ENCODE measurements at places on chromosomes 2 and 18.

DNA sequence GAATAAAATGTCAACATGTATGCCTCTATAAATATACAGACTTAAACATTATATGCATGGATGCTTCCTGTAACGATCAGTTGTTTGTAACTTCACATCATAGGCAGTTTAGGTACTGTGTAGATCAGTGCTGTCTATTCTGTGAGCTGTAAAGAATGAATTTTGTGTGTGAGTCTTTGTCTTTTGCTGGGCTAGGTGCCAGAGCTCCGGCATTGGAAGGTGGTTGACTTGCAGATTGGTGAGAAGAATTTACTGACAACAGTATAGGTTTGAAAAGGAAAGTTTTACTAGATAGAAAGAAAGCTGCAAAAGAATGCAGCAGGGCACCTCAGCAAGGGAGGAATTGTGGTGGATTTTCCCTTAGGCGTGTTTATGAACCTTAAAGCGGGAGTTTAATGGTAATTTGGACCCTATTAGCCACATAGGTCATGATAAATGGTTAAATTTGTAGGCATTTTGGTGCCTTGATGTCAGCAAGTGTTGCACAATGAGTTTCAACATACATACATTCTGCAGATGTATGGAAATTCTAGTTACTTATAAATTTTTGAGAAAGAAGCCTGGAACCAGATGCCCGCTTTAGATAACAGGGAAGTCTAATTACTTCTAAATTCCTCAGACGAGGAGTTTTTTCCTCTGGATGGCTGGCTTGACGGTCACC, 6.7 kb upstream of the QPCT start:
- DNase-seq, result no peak

- no peak for DNase-seq
These were observed at the start of gene INPP5D for GRCh38 chr2:233059797-233060500. Gene INPP5D, plus strand, starts transcription at chr2:233060342. Its CDS starts 137 bp downstream, at chr2:233060479.

- no peak for DNase-seq
These were observed 112.2 kb upstream of the TTC39C start for GRCh38 chr18:23902396-23902795.

- no peak for DNase-seq
These were observed 17.0 kb upstream of the MFSD2B start for GRCh38 chr2:23992931-23993330.

GRCh38 chr2:25127646-25128045, 40.7 kb downstream of the POMC start:
- DNase-seq, result no peak

DNA sequence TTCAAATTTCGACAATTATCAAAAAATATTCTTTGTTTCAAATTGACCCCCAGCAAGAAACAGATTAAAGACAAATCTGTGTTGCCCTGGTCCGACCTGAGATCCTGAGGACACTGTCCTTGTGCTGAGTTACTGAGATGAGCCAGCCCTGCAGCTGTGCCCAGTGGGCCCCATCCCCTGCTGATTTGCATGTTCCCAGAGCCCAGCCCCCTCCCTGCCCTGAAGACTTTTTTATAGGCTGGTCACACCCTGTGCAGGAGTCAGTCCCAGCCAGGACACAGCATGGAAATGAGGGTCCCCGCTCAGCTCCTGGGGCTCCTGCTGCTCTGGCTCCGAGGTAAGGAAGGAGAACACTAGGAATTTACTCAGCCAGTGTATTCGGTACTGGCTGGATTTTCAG, 31.4 kb upstream of the ZNG1B start:
- no peak for DNase-seq

DNA sequence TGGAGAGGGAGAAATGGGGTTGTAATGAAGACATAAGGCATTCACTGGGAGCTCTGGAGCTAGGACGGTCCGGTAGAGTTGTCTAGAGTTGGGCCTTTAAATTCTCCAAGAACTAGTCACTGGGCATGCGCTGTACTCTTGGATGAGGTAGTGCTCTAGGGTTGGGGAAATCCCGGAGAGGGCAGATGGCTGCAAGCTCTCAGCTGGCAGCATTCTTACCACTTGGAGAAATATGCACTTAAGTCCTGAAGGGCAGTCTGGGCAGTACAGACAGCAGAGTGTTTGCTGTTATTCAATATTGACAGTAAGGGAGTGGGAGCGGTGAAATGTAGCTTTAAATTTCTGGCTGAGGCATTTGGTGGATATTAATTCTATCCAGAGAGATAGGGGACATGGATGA, 214.6 kb downstream of the RDH14 start:
- DNase-seq, result no peak

GRCh38 chr2:191148281-191148680, 2.5 kb downstream of the STAT4 start:
- DNase-seq, result no peak

DNA sequence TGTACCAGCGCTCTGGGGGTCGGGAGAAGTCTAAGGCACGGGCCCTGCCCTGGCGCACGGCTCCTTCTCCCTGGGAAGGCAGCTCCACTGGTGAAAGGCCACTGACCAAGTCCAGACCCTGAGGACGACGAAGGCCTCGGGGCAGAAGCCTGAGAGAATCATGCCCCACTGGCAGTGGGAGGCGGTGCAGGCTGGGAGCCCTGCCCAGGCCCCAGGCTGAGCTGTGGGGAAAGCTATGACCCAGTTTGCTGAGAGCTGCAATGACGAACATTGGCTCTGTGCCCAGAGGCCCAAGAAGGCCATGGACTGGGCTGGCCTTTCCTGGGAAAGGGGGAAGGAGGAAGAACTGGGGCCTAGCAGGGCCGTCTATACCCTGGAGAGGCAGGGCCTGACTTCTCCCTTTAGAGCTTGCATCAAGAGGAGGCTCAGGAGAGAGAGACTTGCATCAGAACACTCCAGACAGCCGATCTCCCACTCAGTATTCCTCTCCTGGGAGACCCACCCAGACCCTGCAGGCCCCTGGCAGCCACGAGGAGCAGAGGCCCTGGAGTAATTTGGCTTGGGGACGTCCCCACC, 32.9 kb downstream of the HS1BP3 start:
- DNase-seq, result peak; percentile 75

DNA sequence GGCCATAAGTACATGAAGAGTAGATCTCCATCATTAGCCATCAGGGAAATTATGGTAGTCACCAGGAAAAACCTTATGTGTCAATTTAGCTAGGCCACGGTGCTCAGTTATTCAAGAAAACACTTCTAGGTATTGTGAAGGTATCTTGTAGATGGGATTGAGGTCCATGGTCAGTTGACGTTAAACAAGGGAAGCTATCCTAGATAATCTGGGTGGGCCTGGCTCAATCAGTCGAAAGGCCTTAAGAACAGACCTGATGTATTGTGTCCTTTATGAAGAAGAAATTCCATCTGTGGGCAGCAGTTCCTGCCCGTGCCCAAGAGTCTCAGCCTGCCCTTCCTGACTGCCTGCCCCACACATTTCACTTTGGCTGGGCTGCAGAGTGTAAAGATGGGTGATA, 16.7 kb upstream of the CNGA3 start:
- no peak for DNase-seq

DNA sequence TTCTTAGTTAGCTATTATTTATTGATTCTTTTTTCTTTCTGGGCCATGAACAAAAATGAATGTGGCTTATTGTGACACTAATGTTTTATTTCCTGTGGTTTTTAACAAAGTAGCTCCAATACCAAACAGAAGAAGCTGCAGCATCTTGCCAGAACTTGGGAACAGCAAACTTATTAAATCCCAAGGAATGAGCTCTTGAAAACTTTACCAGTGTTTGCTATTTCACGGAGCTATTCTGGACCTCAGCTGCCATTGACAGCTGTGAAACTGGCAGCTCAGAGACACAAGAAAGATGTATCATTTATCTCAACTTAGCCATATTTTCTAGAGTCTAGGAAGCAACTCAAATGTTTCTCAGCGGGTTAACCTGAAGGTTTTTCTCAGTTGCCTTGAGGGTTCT, 91.0 kb upstream of the NEUROD1 start:
- DNase-seq, result no peak

DNA sequence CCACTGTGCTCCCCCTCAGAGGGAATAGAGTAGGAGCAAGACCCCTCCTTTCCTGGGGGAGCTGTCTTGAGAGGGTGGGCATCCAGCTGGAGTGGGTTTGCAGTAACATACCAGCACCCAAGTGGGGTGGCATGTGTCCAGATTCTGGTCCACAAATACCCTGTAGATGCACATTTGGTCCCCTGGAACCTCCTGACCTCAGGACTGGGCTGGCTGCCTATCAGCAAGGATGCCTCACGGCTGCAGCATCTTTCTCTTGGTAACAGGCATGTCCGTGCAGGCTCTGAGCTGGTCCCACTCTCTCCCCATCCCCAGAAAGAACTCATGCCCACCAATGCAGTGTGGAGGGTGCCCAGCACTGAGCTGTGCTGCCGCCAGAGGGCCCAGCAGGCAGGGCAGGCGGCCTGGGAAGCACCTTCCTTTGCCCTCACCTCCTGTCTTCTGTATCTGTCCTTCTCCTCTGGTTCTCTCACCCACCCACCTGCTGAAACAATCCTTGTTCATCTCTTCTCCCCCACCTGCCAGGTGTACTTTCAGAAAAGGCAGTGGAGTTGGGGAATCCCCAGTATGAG, 47.4 kb downstream of the ITGB1BP1 start:
- no peak for DNase-seq

DNA sequence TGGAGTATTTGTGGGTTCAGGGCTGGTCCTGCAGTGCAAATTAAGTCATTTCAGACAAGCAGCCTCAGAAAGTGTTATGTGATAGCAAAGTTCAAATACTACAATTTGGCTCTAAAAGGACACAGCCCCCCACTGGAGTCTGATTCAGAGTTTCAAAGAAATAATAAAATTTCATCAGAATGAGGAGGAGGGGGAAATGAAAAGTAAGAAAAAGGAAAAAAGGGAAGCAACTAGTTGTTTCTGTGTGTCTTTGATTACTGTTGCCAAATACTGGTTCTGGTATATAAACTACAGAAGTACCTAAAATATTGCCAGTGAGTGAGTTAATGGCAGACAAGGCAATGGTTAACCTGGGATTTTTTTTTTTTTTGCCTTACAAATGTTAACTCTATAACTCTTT, 773.9 kb downstream of the BCL11A start:
- DNase-seq, result no peak

DNA sequence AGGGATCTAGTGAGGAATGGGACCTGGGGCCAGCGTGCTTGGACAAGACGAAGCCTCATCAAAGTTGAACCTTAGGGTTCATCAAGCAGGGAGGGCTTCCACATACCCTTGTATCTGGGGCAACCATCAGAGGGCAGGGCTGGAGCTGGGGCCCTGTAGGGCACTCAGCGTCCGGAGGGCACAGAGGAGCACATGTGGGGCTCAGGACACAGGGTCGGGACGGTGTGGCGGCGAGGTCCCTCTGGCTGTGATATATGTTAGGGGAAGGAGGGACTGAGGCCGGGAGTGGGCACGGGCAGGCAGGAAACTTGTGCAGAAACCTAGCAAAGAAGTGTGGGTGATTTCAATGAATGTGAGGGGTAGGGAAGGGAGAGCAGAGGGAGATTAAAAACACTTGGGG, 244.0 kb downstream of the AGAP1 start:
- no peak for DNase-seq

Measured in foreskin melanocyte (primary cell).